NT2/D1 (cell line): ENCODE measurements at places on chromosomes 4 and X.
A peak's percentile ranks its signal among the peaks of the same experiment; 100 is the strongest.

DNA sequence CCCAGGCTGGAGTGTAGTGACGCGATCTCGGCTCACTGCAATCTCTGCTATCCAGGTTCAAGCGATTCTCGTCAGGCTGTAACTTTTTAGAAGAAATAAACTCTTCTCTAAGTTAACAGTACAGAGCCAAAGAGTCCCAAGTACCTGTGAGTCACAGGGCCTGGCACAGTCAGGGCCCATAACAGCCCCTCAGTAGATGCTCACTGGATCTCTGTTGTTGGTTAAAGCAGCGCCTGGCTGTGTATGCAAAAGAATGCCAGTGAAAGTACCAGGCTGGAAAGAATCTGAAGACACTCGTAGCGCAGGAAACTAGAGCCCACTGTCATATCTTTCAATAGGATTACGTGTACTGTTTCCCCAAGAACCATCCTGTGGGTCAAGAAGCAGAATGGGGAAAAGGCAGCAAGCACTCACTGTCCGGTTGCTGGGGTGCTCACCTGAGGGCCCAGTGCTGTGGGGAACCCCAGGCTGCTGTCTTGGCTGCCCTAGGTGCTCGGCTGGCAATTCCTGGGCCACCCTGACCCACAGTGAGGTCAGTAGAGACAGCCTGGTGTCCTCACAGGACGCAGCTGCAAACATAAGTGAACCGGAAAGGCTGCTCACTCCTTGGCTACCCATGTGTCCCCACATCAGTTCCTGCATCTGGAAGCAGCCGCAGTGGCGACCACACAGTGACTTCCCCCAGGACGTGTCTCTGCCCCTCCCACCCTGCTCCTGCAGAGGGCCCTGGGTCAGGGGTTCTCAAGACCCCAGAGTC is 3.1 kb upstream of the SLBP start:
- no peak for DNase-seq

DNA sequence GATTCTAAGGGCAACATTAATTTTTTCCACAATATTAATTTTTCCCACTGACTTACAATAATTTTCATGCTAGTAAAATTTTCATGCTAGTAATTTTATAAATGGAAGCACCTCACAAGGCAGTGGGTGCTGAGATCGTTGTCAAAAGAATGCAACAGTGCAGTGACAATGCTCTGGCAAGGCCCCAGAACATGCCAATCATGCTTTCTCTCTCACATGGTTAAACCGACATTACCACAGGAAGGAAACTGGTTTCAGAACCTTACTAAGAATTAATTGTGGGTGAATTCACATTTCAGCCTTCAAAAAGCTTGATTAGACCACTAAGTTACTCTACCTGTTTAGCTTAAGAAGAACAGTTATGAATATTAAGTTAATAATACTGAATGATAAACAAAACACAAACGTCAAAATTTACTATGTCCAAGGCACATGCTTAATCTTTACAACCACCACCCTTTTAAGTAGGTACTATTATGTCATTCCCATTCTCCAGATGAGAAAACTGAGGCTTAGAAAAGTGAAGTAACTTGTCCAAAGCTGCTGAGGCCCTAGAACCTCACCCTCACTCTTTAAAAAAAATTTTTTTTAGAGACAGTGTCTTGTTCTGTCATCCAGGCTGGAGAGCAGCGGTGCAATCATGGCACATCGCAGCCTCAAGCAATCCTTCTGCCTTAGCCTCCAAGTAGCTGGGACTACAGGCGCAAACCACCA is 10.0 kb upstream of the OPHN1 start:
- DNase-seq = no peak

GRCh38 chr4:25937801-25938200 is 23.8 kb downstream of the SMIM20 start:
- no peak for DNase-seq

DNA sequence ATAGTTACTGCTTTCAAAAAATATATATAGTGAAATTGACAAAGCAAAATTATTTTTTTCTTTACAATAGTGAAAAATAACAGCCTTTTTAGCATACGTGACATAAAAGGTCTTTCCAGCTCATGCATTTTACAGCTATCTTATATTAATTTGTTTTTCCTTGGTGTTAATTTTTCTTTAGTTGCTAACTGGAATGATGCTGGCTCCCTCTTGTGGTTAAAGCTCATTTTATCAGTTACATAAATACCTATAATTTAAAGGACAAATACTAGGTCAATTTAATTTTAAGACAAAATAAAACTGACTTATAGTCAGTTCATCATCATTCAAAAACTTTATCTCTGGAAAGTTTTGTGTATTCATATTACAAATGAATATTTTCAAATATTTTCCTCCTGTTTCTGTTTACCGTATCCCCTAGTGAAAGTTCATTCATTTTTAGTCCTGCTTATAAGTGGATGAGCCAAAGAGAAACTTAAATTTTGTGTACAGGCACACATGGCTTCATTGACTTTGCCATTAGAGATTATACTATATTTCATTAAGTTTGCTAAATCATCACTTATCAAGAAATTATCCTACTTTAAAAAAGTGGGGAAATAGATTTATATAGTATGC is 9.9 kb upstream of the ANAPC4 start:
- no peak for DNase-seq

- DNase-seq = no peak
These were observed 39.2 kb upstream of the MSANTD1 start for GRCh38 chr4:3209551-3210325.

GRCh38 chr4:37687194-37687562 is 1.0 kb upstream of the RELL1 start:
- DNase-seq = no peak

DNA sequence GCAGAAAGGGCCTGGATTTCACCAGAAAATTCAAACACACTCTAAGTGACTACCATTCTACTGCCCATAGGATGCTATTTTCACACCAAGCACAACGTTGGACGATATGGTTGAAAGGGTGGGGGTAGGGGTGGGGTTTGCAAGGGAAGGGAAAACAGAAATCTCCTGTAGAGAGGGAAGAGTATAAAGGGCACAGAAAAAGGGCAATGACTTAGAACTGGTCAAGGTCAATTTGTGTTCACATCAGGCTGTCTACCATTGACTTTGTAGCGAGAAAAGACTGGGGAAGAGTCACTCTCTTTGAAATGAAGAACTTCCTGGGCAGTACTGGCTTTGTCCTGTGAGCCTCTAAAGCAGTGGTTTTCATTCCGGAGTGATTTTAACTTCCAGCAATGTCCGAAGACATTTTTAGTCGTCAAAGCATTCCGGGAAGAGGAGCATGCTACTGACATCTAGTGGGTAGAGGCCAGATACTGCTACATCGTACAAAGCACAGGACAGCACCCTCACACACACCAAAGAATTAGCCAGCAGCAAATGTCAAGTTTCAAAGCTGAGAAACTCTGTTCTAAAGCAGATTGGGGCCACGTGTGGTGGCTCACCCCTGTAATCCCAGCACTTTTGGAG is 48.4 kb upstream of the SLC7A3 start:
- peak; percentile 22 for DNase-seq
